ENCODE measurements at places on chromosomes 2 and 18.

- no peak for DNase-seq
Observed at GRCh38 chr2:207750345-207750744, 19.4 kb downstream of the FZD5 start.

DNA sequence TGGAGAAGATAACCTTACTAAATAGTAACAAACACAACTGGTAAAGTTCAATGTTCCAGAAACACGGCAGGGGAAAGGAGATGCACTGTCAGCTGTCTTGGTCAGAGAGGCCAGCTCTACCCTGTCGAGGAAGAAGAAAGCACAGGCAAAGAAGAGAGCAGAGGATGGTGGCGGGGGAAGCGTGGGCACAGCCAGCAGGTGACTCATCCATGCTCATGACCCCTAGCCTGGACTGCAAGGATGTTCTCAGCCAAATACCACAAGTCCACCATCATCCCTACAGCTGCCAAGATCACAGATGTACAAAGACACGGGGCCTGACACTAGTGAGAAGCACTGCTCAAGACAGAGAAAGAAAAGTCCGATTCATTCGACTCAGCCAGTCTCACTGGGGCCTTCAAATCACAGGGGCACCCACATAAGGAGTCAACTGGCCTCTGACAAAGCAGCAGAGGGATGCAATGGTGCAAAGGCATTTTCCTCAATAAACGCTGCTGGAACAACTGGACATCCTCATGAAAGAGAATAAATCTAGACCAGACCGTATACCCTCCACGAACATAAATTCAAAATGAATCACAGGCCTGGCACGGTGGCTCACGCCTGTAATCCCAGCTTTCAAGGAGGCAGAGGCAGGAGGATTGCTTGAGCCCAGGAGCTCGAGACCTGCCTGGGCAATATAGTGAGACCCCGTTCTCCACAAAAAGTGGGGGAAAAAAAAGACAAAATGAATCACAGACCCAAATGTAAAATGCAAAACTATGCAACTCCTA lies 5.6 kb downstream of the DTYMK start:
- no peak for DNase-seq

GRCh38 chr18:5527603-5528002 lies 16.2 kb downstream of the EPB41L3 start:
- no peak for DNase-seq

GRCh38 chr2:224171226-224171625 lies 132.1 kb upstream of the SERPINE2 start:
- DNase-seq: no peak

DNA sequence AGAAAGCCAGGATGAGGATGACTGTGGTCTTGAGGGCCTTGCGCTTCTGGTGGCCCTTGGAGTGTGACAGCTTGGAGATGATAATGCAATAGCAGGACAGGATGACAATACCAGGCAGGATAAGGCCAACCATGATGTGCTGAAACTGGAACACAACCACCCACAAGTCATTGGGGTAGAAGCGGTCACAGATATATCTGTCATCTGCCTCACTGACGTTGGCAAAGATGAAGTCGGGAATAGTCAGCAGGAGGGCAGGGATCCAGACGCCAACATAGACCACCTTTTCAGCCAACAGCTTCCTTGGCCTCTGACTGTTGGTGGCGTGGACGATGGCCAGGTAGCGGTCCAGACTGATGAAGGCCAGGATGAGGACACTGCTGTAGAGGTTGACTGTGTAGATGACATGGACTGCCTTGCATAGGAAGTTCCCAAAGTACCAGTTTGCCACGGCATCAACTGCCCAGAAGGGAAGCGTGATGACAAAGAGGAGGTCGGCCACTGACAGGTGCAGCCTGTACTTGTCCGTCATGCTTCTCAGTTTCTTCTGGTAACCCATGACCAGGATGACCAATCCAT lies 2.7 kb downstream of the CXCR4 start:
- no peak for DNase-seq

- no peak for DNase-seq
Observed at GRCh38 chr18:55857956-55858355, 270.0 kb upstream of the TCF4 start.

- no peak for DNase-seq
Observed at GRCh38 chr18:40060562-40060961, 1894.5 kb upstream of the PIK3C3 start.

DNA sequence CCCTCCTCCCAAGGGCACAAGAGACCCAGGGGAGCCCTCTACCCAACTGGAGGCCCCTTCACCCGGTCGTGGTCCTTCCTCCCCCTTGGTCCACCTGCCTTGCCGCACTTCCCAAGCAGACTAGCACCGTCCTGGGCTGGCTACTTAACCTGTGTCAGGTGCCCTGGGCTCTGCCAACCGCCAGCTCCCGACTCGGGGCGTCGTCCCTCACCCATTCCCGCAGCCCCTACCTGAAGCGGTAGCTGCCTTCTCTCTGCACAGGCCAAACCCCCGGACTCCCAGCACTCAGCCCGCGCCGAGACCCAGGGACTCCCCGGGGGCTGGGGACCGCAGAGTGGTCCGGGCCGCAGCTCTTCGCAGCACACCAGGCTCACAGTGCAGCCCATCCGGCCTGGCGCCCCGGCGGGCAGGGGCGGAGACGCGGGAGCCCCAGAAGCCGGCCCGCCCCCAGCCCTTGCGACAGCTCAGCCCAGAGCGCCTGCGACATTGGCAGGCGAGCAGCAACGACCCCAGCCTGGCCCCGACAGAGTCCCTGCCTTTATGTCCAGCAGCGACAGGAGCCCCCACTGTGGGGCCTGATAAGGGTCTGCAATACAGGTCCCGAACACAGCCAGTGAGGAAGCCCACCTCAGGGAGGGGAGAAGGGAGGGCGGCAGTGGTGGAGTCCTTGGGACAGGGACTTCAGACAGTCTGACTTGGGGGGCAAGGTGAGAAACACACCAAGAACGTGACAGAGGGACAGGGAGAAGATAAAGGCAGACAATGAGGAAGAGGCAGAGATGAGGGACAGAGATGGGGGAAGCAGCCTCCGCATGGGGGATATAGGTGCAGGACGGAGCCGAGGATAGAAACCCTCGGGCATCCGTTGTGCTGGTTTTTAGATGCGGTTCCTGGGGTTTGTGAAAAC lies 31.0 kb upstream of the TNS1 start:
- no peak for DNase-seq

DNA sequence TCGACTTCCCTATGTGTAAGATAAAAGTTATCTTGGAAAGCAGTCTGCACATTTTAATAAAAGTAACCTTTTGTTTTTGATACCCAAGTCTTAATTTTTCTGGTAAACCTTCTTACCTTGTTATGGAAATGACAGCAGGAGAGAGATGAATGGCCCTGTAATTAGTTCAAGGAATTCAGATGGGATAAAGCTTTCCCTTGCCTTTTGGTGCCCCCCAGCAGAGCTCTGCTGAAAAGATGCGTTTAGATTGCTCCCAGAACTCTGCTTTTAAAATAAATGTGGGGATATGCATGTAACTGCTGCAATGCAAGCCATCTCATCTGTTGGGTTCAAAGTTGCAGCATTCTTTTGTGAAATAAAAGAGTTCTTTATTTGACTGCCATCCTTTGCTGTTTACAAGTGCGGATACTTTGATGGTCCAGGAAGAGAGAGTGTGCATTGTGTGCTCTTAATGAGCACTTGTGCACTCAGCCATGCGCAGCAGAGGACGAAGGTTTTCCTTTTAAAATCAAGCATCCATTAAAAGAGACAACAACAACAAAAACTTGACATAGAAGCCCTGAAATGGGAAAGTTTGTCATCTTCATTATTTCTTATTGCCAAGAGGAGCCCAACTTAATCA lies 176.7 kb upstream of the ST6GAL2 start:
- no peak for DNase-seq

DNA sequence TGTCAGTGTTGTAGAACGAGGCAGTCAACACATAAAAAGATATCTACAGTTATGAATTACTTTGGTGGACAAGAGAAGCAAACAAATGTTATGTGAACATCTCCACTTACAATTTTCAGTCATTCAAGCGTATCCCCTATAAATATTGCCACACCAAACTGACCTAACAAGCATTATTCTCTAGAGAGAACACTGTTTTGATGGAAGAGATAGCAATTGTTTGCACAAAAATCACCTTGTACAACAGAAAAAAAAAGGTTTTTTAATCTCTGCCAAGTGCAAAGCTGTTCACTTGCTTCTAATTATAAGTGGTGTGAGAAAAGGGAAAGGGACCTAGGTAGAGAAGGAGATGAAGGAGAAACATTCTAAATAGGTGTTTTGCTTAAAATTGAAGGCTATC lies 33.8 kb downstream of the PID1 start:
- no peak for DNase-seq

GRCh38 chr18:32122039-32122438 lies 30.4 kb downstream of the RNF138 start:
- no peak for DNase-seq

GRCh38 chr2:236965841-236966096 lies 119.9 kb upstream of the COPS8 start:
- no peak for DNase-seq

GRCh38 chr2:12557688-12558087 lies 159.0 kb upstream of the TRIB2 start:
- no peak for DNase-seq

GRCh38 chr2:16334886-16335603 lies 330.6 kb downstream of the CYRIA start:
- no peak for DNase-seq

- no peak for DNase-seq
Observed at GRCh38 chr2:164710837-164711765, 89.8 kb upstream of the GRB14 start.

DNA sequence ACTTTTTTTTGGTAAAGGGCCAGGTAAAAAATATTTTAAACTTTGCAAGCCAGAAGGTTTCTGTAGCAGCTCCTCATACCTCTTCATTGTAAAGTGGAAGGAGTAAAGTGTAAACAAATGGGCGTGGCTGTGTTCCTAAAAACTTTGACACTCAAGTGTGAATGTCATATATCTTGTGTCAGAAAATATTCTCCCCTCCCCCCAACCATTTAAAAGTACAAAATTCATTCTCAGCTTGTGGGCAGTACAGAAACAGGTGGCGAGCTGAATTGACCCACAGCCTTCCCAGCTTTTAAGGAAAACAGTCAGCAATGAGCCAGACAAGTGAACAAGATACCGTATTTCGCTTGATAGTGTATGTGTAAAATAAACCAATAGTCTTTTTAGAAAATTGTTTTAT lies 4.0 kb downstream of the YPEL5 start:
- no peak for DNase-seq

GRCh38 chr2:180983468-180984242 lies 3.2 kb downstream of the UBE2E3 start:
- DNase-seq: peak; percentile 37

GRCh38 chr2:51165534-51166260 lies 133.8 kb upstream of the NRXN1 start:
- no peak for DNase-seq

DNA sequence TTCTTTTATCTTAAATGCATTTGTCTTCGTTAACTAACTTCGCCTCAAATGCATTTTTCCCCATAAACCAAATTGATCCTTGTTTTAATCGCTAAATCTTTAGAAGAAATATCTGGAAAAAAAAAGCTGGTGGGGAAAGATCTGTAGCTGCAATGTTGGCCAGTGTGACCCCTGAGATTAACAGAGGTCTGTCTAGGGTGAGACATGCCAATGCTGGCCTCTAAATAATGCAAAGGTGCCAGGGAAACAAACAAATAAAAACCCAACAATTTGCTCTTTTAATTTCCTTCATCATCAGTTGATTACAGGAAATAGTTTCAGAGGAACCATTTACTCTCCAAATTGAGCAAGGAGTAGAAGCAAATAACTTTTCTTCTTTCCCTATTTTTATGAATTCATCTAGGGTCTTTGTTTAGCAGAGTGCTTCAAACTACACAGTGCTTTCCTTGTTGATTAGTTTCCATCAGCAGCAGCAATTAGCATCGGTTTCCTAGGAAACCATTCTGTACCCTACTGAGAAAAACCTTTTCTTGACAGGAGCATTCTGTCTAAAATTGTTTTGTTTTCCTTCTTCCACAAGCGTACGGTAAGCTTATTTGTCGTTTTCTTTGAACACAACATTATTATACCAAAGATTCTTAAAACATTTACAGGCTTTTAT lies 100.5 kb upstream of the UNC80 start:
- DNase-seq: no peak

- DNase-seq: no peak
Observed at GRCh38 chr2:120630031-120630701, 105.5 kb upstream of the GLI2 start.

DNA sequence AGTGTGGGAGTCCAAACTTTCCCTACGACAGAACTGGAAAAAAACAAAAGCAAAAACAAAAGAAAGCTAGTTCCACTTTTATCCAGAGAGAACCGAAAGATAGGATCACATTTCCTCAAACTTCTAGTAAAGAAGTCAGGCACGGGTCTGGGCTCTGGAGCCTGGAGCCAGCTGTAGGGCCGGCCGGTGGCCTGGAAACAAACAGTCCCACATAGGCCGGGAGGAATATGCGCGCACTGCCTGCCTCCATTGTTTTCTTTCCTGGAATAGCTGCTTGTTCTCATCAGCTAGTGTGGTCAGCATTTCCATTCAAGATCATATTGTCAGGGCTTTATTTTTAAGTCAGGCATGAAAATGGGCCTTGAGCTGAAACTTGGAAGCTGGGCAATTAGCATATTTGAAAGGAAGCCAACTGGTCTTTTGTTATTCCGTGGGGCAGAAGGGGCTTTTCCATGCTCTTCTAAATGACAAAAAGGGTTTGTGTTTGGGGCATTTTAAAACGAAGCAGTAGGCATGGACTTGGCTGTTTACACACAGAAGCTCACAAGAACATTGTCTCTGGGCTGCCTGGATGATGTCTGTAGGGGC lies 58.7 kb upstream of the RFX8 start:
- DNase-seq: no peak

DNA sequence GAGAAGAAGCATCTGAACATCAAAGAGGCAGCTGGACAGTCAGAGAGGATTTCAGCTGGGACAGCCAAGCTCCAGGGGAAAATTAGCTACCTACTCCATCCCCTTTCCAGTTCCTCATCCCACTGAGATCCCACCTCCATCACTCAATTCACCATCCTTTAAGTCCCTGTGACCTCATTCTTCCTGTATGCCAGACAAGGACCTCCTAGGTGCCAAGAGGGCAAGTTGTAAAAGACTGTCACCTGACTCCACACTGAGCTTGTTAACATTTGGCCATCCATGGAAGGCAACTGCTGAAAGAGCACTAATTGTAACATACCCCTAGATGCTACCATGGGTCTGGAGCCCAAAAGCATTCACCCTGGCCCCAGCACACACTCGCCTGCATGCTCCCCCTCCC lies 97.8 kb downstream of the KYNU start:
- DNase-seq: no peak

- no peak for DNase-seq
Observed at GRCh38 chr18:31546476-31546875, 45.2 kb upstream of the TTR start.

- no peak for DNase-seq
Observed at GRCh38 chr2:197236816-197237215, 73.8 kb downstream of the ANKRD44 start.
